ENCODE measurements at places on chromosomes 6 and 20. TPM values are rescaled to one million over a fixed set of nuclear protein-coding genes. Genes with fewer than 3 reads are reported as not detected.

SMLR1 gene
- not detected for total RNA-seq

RAET1L gene
- not detected for total RNA-seq

OR5V1 gene
- not detected for total RNA-seq

TDRD6 gene
- total RNA-seq: 1.9 TPM

DNA sequence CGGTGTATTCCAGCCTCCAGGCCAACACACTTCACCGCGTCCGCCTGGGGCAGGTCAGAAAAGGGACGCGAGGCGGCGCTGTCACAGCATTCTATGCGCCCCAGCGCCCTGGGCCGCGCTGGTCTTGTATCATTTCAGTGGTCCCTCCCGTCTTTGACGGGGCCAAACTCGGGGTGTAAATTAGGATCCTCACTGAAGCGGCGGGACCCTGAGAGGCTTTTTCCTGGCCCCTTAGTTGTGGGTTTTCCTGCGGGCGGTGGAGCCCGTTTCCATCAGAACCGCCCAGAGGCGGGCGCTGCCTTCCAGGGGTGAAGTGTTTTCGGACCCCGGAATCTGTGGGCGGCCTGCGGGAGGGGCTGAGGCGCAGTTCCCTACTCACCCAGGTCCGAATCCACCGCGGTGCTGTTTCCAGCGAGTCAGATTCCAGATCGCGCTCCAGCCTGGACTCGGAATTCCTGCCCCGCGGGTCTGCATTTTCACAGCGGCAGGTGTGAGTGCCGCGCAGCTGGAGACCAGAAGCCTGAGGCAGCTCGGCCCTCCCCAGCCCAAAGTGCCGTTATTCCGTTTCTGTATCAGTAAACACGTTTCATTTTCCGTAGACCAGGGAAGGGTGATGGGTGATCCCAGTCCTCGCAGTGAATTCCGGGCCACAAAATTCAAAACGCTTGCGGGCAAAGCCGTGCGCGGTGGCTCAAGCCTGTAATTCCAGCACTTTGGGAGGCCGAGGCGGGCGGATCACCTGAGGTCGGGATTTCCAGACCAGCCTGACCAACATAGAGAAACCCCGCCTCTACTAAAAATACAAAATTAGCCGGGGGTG is 3.9 kb upstream of the MICB start:
- DNase-seq: peak; percentile 87

GRCh38 chr6:109285366-109285765 is 96.9 kb downstream of the CD164 start:
- no peak for DNase-seq

- no peak for DNase-seq
These were observed 8.9 kb downstream of the ABRACL start for GRCh38 chr6:139037490-139037889.

DNA sequence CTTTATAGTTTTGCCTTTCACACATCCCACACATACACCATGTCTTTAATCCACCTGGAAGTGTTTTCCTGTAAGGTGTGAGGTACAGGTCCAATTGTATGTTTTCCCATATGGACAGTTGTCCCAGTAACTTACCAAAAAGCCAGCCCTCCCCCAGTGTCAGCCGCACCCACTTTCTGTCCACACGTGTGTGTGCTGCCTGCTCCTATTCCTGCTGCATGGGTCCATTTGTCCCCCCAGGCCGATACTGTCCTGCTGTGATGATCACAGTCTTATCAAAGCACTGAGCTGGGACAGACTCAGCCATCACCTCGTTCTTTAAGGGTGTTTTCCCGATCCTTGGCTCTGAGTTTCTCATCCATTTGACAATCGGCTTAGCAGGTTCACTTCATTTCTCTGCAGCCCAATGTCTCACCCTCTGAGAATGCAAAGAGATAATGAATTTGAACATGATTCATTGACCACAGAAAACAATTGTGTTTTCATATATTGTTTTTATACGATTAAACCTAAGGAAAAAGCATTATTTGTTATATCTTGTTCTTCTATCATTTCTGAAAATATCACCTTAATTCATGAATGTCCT is 9.6 kb downstream of the VSX1 start:
- peak; percentile 19 for DNase-seq

- no peak for DNase-seq
These were observed 113.7 kb upstream of the BCLAF1 start for GRCh38 chr6:136403110-136403980.

- DNase-seq: no peak
These were observed 173.4 kb upstream of the MYLIP start for GRCh38 chr6:15955484-15955883.

GRCh38 chr20:8527998-8528723 is 396.1 kb downstream of the PLCB1 start:
- no peak for DNase-seq

GRCh38 chr20:60299951-60300350 is 341.7 kb downstream of the CDH26 start:
- DNase-seq: no peak

DNA sequence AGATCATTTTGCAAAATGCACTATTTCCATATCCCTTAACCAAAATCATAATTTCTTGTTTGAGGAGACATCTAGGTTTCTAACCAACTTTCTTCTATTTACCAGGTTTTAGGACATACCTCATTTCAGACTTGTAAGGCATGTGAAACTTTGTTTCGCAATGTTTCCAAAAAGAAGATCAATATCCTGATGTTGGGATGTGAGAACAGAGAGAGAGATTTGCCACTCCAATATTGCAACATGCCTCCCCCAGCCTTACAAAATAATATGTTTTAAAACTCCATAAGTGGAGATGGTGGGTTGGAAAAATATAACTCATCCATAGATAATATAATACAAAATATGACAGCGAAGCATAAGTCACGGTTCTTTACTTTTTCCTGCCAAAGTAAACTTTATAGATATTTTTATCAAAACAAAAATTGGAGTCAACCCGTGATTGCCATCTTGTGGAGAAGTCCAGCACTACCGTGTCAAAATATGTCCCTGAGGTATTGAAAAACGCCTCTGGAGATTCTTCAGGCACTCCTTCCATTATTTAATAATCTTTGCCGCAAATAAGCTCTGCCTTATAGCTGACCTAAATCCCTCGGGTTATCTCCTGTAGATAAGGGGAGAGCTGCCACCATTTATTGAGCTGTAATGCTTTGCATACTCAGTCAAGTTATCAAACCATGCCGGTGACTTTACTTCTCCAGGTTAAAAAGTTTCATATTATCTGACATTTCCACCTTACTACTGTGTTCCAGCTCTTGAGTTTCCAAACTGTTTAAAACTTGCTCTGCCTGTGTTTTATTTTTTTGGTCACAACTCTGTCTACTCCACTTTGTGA is 534.2 kb downstream of the HACE1 start:
- DNase-seq: no peak

DNA sequence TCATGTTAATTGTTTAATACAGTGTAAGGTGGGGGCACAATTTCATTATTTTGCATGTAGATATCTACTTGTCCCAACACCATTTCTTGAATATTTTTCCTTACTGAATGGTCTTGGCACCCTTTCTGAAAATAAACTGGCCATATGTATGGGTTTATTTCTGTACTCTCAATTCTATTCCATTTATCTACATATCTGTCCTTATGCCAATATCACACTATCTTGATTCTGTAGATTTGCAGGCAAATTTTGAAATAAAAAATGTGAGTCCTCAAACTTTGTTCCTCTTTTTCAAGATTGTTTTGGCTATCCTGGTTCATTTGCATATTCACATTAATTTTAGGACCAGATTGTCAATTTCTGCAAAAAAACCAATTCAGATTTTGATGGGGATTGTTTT is 34.8 kb downstream of the SCGN start:
- no peak for DNase-seq

- no peak for DNase-seq
These were observed 329 bp upstream of the GPR6 start for GRCh38 chr6:109977791-109978173.

GRCh38 chr6:43668151-43669028 is 19.2 kb downstream of the MRPS18A start:
- no peak for DNase-seq

Measured in sciatic nerve (tissue), 2 donors.